ENCODE measurements at places on chromosomes 7 and 10.

- H3K27me3 ChIP-seq: peaks cover 16% of the 10 kb centered on the region
- no peaks in the 10 kb centered on the region for H3K36me3 ChIP-seq
- H3K4me3 ChIP-seq: no peak overlapping the region
- H3K27ac ChIP-seq: no peak overlapping the region
- peaks cover 5% of the 10 kb centered on the region for H3K4me1 ChIP-seq
Observed at GRCh38 chr10:69428165-69428564, 11.4 kb upstream of the TACR2 start.

DNA sequence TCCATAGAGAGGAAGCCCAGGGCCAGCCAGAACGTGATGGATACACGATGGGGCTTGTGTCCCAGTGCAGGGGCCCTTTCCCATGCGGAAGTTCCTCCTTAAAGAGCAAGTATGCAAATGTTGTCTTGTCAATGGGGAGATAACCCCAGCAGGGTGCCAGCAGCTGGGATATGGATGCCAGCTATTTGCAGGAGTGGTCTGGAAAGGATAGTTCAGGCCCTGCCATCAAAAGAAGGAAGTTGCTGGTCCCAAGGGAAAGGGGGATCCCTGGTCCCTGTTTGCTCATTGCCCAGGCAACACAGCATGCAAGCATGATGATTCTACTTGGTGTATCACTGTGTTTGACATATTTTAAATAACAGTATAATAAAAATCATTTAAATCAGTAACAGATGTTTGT lies 73.1 kb upstream of the HECW1 start:
- H3K36me3 ChIP-seq: no peaks in the 10 kb centered on the region
- H3K27me3 ChIP-seq: peaks cover 6% of the 10 kb centered on the region
- H3K4me1 ChIP-seq: peaks cover 25% of the 10 kb centered on the region
- H3K4me3 ChIP-seq: no peak overlapping the region
- no peak overlapping the region for H3K27ac ChIP-seq

DNA sequence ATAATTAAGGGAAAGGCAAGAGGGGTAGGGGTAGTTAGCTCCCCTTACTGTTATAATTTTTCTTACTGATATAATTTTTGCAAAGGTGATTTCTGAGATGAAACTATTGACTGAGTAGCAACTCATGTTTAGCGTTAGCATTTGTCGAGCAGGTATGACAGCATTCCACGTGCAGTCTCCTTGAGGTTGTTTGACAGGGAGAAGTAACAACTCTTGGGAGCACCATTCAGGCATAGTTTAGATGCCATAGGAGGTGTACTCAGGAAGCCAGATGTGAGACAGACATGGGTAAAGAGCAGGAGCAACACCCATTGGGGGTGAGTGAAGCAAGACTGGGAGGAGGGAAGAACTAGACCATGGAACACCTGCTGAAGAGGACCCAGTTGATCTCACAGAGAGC lies 96.6 kb upstream of the KLF6 start:
- no peak for DNase-seq
- peaks cover 15% of the 10 kb centered on the region for H3K27me3 ChIP-seq
- H3K4me1 ChIP-seq: peaks cover 21% of the 10 kb centered on the region
- H3K4me3 ChIP-seq: no peak overlapping the region

- H3K4me3 ChIP-seq: no peak overlapping the region
- no peaks in the 10 kb centered on the region for H3K36me3 ChIP-seq
- peaks cover 32% of the 10 kb centered on the region for H3K27me3 ChIP-seq
- H3K4me1 ChIP-seq: peaks cover 67% of the 10 kb centered on the region
Observed at GRCh38 chr7:128119036-128119435, 87.8 kb upstream of the LRRC4 start.

DNA sequence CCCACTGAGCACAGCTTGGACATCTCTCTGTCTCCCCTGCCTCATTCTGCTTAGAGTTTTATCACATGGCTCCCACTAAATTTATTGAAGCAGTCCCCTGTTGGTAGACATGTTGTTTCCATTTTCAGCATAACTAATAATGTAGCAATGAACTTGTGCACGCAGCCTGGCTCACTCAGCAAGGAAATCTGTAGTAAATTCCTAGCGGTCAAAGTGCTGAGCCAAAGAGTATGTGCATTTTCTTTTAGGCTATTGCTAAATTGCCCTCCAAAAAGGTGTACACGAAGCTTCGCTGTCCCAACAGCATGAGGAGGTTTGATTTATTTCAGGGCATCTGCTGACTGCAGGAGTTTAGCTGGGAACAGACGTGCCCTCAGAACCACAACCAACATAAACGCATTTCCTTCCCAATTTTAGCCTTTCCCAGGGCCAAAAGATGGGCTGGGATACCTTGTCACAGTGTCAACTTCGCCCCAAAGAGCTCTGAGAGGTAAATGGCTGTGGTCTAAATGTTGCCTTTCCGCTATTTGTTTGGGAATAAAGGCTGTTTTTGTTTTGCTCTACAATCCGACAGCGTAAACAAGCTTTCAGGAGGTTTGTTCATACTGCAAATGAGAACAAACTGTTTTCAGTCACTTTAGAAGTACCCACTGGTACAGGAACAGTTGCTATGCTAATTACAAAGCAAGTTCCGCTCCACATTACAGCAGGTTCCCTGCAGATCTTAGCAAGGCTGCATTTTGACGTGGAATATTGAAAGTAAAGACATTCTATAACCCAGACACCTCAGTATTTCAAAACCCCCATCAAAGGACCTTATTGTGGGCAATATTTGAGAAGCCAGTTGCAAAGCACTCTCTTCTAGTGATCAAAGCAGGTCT lies 16.8 kb downstream of the VSIR start:
- peaks cover 65% of the 10 kb centered on the region for H3K4me1 ChIP-seq
- peak overlapping the region; percentile 15 for H3K27ac ChIP-seq
- peaks cover 10% of the 10 kb centered on the region for H3K27me3 ChIP-seq
- DNase-seq: no peak
- no peaks in the 10 kb centered on the region for H3K36me3 ChIP-seq

GRCh38 chr10:102769375-102770107 lies 25.8 kb downstream of the WBP1L start:
- H3K36me3 ChIP-seq: peaks cover 14% of the 10 kb centered on the region
- H3K4me1 ChIP-seq: peaks cover 77% of the 10 kb centered on the region
- H3K27me3 ChIP-seq: no peaks in the 10 kb centered on the region
- DNase-seq: no peak
- H3K27ac ChIP-seq: peak overlapping the region; percentile 97

GRCh38 chr10:99827936-99828335 lies 45.5 kb downstream of the ABCC2 start:
- no peaks in the 10 kb centered on the region for H3K4me1 ChIP-seq
- H3K36me3 ChIP-seq: peaks cover 10% of the 10 kb centered on the region
- DNase-seq: no peak
- no peak overlapping the region for H3K4me3 ChIP-seq
